Mammary microvascular endothelial cell (primary cell): ENCODE measurements at places on chromosomes 4 and X. TPM values are rescaled to one million over a fixed set of nuclear protein-coding genes. Genes with fewer than 3 reads are reported as not detected.

HSFX3 gene
- not detected in 2 replicates for total RNA-seq

GABRA4 gene
- not detected in 2 replicates for total RNA-seq

EFHC2 gene
- total RNA-seq, result not detected in 2 replicates

PGAM4 gene
- total RNA-seq, result not detected in 2 replicates

GPR34 gene
- not detected in 2 replicates for total RNA-seq
